ENCODE measurements at places on chromosomes 7 and 10.
A peak's percentile ranks its signal among the peaks of the same experiment; 100 is the strongest.

DNA sequence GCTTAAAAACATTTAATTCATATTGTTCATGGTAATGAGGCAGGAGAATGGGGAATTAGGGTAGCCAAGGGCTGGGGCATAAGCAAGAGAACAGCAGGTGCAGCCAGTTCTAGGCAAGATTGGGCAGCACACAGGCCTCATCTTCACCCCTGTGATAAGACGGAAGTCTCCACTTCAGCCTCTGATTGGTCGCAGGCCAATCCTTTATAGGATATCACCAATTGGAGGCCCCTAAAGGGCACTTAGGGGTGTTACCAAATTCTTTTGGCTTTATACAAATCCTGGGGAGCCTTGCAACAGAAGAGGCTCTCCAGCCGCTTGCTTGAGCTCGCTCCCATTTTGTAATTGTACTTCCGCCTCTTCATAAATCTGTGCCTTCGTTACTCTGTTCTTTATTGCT is 231.1 kb downstream of the REEP3 start:
- no peaks in the 10 kb centered on the region for H3K36me3 ChIP-seq
- no peak overlapping the region for H3K4me3 ChIP-seq
- no peak overlapping the region for H3K27ac ChIP-seq
- no peaks in the 10 kb centered on the region for H3K27me3 ChIP-seq
- DNase-seq: no peak

GRCh38 chr10:82310839-82311238 is 435.8 kb downstream of the NRG3 start:
- no peaks in the 10 kb centered on the region for H3K36me3 ChIP-seq
- H3K27ac ChIP-seq: no peak overlapping the region
- no peaks in the 10 kb centered on the region for H3K27me3 ChIP-seq
- H3K4me3 ChIP-seq: no peak overlapping the region

DNA sequence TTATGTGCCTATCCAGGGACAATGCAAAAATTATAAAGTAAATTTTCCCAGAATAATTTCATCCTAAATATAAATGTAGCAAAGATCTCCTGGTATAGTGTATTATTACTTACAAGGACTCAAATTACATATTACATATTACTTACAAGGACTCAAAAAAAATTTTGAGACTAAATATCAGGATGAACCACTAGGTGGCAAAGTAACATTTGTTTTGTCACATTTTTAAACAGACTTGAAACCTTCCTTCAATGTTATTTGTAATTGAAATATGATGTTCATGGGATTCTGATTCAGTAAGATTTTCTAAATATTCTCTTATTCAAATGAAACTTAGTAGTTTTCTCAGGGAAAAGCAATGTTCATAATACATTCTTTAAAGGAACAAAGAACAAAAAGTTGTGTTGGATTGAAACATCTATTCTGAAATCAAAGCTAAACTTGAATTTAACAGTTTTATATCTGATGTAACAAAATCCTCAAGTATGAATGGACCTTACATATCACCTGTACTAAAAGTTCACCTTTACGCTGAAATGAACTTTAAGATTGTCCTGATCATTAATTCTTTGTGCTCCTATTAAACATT is 74.3 kb upstream of the GNAI1 start:
- no peak for DNase-seq
- no peaks in the 10 kb centered on the region for H3K36me3 ChIP-seq
- H3K27ac ChIP-seq: no peak overlapping the region
- H3K4me1 ChIP-seq: no peaks in the 10 kb centered on the region
- H3K4me3 ChIP-seq: no peak overlapping the region

- H3K36me3 ChIP-seq: no peaks in the 10 kb centered on the region
- H3K27me3 ChIP-seq: peaks cover 1% of the 10 kb centered on the region
- no peak overlapping the region for H3K4me3 ChIP-seq
These were observed 70.6 kb downstream of the KCNMA1 start for GRCh38 chr10:77566914-77567566.

DNA sequence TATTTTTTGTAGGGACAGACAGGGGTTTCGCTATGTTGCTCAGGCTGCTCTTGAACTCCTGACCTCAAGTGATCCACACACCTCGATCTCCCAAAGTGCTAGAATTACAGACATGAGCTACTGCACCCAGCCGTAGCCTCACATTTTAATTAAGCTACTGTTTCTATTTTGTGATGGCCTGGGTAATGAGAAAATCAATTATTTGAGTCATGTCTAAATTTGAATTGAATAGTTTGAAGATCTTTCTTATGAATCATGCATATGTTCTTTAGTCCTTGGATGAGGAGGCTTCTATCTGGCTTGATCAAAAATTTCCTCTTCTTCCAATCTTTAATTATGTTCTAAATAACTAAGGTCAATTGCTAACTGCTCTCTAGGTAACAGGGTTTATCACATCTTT is 175.0 kb downstream of the REEP3 start:
- H3K4me3 ChIP-seq: no peak overlapping the region
- H3K27me3 ChIP-seq: no peaks in the 10 kb centered on the region
- no peak for DNase-seq
- no peak overlapping the region for H3K27ac ChIP-seq
- no peaks in the 10 kb centered on the region for H3K4me1 ChIP-seq

DNA sequence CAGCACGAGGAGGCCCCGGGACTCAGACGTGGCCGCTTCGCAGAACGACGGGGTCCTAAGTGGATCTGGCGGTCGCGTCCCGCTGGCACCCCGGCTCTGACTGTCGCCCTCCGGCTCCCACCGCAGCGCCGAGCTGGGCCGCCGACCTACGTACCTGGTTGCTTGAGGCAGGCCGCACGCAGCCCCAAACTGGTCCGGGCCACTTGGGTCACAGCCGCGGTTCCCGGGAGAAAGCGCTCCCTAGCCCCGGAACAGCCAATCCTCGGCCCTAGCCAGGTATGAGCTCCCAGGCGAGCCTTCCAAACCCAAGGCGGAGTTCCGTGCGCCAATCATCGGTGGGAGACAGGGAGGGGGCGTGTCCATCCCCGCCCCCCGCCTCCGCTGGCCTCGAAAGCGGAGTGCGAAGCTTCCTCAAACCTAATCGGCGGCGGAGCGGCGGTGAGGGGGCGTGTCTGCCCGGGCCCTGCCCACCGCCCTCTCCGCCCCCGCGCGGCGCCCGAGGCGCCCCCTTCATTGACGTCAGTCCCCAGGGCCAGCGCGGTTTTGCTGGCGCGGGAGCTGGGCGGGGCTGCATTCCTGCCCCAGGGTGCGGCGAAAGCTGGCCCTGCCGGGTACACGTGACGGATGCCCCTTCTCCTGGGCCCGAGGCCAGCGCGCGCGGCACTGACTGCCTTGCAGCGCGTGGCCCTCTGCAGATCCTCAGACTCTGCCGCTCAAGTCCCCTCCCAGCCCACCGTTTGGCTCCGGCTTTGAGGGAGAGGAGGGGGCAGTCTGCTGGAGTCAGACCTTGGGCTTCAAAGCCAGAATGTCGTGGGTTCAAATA is at the start of gene AVPI1:
AVPI1 (minus strand) TSS at position 280 of the 823 bp plus-strand sequence. CDS start 7,336 bp downstream, outside the sequence.
- H3K4me3 ChIP-seq: peak within 1 kb of the TSS; percentile 98
- peaks cover 29% of the 10 kb centered on the region for H3K4me1 ChIP-seq
- H3K27me3 ChIP-seq: no peaks in the 10 kb centered on the region
- H3K36me3 ChIP-seq: no peaks in the 10 kb centered on the region
- DNase-seq: peak; percentile 96
- H3K27ac ChIP-seq: peak within 1 kb of the TSS; percentile 80

DNA sequence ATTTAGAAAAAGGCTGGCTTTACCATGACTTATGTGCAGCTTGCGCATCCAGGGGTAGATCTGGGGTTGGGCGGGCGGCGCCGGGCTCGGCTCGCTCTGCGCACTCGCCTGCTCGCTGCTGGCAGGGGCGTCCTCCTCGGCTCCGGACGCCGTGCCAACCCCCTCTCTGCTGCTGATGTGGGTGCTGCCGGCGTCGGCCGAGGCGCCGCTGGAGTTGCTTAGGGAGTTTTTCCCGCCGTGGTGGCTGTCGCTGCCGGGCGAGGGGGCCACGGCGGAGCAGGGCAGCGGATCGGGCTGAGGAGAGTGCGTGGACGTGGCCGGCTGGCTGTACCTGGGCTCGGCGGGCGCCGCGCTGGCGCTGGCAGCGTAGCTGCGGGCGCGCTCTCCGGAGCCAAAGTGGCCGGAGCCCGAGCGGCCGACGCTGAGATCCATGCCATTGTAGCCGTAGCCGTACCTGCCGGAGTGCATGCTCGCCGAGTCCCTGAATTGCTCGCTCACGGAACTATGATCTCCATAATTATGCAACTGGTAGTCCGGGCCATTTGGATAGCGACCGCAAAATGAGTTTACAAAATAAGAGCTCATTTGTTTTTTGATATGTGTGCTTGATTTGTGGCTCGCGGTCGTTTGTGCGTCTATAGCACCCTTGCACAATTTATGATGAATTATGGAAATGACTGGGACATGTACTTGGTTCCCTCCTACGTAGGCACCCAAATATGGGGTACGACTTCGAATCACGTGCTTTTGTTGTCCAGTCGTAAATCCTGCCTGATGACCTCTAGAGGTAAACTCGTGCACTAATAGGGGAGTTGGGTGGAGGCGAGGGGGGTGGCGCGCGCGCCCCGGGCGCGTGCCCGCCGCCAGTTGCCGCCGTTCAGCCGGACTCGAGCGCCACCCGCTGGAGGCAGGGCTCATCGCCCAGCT is at the start of gene HOXA5:
HOXA5 (minus strand) TSS at position 659 of the 927 bp plus-strand sequence; CDS start at position 585, 74 bp downstream.
- H3K27me3 ChIP-seq: no peaks in the 10 kb centered on the region
- H3K36me3 ChIP-seq: peaks cover 13% of the 10 kb centered on the region
- no peak within 1 kb of the TSS for H3K4me3 ChIP-seq
- no peak within 1 kb of the TSS for H3K27ac ChIP-seq

GRCh38 chr10:61272781-61273180 is 180.4 kb downstream of the TMEM26 start:
- no peaks in the 10 kb centered on the region for H3K36me3 ChIP-seq
- no peak overlapping the region for H3K4me3 ChIP-seq
- DNase-seq: no peak
- no peak overlapping the region for H3K27ac ChIP-seq
- no peaks in the 10 kb centered on the region for H3K27me3 ChIP-seq

- no peak overlapping the region for H3K27ac ChIP-seq
- no peak for DNase-seq
- no peak overlapping the region for H3K4me3 ChIP-seq
These were observed 49.7 kb downstream of the UNC5B start for GRCh38 chr10:71262027-71262426.

GRCh38 chr10:22803261-22803885 is 89.0 kb upstream of the PIP4K2A start:
- H3K27ac ChIP-seq: no peak overlapping the region
- H3K4me3 ChIP-seq: no peak overlapping the region
- H3K4me1 ChIP-seq: no peaks in the 10 kb centered on the region
- DNase-seq: no peak

DNA sequence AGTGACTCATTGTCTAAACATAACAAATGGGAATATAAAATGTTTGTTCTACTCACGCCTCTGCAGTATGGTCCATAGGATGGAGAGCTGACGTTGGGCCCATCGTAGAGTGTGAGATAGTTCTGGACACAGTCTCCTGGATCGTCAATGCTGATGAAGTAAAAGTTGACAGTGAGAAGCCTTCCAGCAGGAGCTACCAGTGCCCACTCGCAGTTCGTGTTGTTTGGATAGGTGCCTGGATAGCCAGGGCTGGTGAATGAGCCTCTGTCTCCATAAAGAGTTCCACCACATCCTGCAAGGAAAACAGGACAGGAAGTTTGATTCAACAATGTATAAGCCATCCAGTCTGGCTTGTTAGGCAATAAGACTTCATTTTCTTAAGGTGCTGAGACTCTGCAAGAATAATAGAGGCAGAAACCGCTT is 79.6 kb downstream of the OR13A1 start:
- peaks cover 2% of the 10 kb centered on the region for H3K27me3 ChIP-seq
- H3K27ac ChIP-seq: no peak overlapping the region
- no peaks in the 10 kb centered on the region for H3K36me3 ChIP-seq
- peaks cover 6% of the 10 kb centered on the region for H3K4me1 ChIP-seq
- no peak overlapping the region for H3K4me3 ChIP-seq

DNA sequence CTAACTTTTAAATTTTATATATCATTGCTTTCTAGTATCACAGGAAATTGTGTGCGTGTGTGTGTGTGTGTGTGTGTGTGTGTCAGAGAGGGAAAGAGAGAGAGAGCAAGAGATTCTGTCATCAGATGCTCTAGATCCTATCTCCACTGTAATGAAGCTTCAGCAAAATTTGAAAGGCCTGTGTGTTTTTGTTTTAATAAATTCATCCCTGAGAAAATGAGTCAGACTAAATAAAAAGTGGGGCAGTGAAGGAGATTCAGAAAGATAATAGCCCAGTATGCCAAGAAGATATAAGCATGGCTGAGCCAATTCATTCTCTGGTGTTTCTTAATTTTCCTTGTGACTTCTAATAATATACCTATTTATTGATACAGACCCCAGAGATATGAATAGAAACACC is 184.2 kb upstream of the TMEM196 start:
- no peak for DNase-seq
- no peak overlapping the region for H3K27ac ChIP-seq
- H3K27me3 ChIP-seq: no peaks in the 10 kb centered on the region
- H3K36me3 ChIP-seq: no peaks in the 10 kb centered on the region
- H3K4me1 ChIP-seq: no peaks in the 10 kb centered on the region

DNA sequence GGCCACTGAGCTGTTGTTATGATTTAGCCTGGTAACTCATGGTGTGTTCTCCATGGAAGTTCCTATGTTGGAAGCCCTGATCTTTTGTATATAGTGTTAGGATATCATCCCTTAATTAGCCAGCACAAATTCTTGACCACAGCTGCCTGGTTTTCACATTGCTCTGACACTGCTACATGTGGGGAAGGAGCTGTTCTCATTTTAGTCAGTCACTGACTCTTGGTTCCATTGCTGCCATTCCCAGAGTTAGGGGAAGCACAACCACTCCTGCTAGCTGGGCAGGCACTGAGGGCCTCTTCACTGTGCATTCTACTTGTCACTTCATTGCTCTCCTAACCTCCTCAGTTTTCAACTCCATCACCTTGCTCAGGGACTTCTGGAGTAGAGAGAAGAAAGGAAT is 98.4 kb upstream of the GJD4 start:
- no peak overlapping the region for H3K4me3 ChIP-seq
- H3K27ac ChIP-seq: no peak overlapping the region
- peaks cover 11% of the 10 kb centered on the region for H3K36me3 ChIP-seq
- no peaks in the 10 kb centered on the region for H3K27me3 ChIP-seq
- DNase-seq: no peak
- H3K4me1 ChIP-seq: no peaks in the 10 kb centered on the region

DNA sequence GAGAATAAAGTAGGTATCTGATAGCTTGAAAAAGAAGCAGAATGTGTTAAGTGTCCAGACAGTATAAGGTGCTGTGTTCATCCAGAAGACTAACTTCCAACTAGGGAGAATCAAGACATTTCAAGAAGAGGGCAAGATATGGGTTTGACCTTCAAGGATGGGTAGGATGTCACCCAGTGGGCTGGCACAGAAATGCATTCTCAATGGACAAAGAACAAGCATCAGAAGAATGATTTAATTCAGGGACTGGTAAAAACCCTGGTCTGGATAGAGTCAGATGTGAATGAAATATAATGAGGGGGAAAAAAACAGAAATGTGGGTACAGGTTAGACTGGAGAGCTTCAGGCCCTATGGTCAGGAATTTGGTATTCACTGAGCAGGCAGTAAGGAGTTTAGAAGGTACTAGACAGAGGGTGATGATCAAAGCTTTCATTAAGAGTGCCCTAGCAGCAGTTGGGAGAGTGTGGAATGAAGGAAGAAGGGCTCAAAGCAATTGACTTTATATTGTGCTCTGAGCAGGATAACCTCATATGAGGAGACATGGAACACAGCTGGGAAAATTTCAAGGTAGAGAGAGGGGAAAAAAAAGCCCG is 180.7 kb upstream of the ANK3 start:
- no peaks in the 10 kb centered on the region for H3K4me1 ChIP-seq
- H3K27ac ChIP-seq: no peak overlapping the region
- DNase-seq: no peak
- no peaks in the 10 kb centered on the region for H3K27me3 ChIP-seq
- H3K4me3 ChIP-seq: no peak overlapping the region

GRCh38 chr7:1459512-1459892 is 232 bp upstream of the MICALL2 start:
- H3K4me1 ChIP-seq: peaks cover 24% of the 10 kb centered on the region
- H3K4me3 ChIP-seq: peak overlapping the region; percentile 69

Data from DND-41 (cell line).